ENCODE measurements at places on chromosomes 1 and 21.

DNA sequence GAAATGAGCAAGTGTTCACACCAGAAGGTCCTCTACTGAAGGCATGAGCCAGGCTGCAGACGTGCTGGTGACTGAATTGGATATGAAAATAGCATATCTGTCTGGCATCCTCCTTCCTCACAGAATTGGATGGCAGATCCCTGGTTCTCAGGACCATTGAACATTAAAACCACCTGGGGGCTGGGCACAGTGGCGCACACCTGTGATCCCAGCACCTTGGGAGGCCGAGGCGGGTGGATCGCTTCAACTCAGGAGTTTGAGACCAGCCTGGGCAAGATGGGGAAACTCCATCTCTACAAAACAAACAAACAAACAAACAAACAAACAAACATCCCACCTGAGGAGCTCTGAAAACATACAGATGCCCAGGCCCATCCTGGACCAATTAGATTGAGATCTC is 23.4 kb downstream of the TEX35 start:
- DNase-seq: no peak

DNA sequence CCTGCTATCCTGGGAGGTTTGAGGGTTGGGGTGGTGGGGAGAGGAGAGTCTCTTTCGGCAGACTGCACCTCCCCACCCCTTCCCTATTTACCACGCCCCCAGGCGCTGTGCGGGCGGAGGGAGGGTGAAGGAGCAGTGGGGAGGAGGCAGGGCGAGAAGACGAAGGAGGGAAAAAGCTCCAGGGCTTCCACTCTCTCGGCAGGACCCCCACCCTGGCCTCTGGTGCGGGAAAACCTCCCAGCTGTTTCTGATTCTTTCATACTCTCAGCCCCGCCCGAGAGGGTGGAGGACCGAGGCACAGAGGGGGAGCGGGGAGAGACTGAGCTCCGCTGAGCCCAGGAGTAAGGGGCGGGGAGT is 866 bp upstream of the WNT2B start:
- no peak for DNase-seq

DNA sequence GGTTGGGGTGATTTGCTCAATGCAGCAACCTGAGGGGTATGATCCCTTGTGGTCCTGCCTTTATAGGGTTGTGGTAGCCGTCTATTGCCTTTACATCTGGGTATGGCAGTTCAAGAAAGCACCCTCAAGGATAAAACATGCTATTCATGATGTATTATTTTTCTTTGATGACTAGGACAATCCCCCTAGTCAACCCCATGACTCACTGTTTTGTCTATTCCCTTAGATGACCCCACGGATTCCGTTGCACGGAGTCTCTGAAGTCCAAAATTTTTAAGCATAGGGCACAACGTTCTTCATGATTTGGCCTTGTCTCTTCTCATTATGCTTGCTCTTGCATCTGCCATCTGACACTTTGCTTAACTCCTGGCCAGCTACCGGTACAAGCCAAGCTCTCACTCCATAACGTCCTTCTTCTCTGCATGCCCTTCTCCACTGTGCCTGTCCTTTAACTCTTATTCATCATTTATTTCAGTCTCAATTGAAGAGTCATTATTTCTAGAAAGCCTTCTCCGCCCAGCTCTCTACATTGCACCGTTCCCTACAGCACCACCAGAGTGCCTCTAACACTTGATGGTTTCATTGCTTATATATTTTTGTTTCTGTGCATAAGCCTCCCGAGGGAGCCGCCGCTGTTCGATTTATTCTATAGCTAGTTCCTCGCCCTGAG is 838 bp upstream of the DISP1 start:
- no peak for DNase-seq

- no peak for DNase-seq
Observed at GRCh38 chr1:48676822-48677221, 99.9 kb downstream of the BEND5 start.

DNA sequence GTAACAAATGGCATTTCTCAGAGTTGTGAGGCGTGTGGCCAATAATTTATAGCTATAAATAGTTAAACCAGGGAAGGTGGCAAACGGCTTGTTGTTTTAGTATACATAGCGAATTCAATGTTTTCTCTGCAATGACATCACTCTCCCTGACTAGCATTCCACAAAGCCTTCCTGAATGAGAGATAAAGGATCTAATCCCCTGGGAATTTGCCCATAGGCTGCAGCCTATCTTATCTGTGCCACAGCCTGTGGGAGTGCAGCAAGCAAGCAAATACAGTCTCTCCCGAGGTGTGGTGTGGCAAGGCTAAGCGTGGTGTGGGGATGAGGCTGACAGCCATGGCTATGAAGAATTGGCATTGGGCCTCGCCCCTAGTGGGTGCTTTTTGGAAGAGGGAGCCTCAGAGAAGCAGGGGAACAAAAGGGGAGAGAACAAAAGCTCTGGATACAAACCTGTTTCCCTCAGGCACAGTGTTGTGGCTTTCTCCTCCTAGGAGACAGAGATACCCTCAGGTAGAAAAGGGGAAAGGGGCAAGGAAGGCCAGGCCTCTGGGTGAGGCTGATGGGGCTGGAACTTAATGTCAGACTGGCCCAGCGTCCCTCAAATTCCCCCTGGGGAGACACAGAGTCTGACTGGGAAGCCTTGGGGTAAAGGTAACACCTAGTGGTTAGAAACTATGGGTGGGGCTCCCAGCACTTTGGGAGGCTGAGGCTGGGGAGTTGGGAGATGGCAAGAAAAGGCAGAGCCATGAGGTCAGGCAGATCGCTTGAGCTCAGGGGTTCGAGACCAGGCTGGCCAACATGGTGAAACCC is 8.9 kb downstream of the TAGLN2 start:
- DNase-seq: no peak

GRCh38 chr1:14513111-14513510 is 85.4 kb upstream of the KAZN start:
- DNase-seq: no peak

DNA sequence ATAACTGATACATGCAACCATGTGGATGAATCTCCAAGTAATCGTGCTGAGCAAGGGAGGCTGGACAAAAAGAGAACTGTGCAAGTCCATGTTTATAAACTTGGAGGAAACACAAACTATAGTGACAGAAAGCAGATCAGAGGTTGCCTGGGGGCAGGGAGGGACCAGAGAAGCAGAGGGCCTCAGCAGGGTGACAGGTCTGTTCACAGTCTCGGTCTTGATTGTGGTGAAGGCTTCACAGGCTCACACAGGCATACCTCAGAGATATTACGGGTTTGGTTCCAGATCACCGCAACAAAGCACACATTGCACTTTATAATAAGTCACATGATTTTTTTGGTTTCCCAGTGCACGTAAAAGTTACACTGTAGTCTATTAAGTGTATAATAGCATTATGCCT is 28.5 kb downstream of the ACOT7 start:
- DNase-seq: no peak

- DNase-seq: no peak
Observed at GRCh38 chr1:116986421-116987255, 14.9 kb upstream of the CD101 start.

DNA sequence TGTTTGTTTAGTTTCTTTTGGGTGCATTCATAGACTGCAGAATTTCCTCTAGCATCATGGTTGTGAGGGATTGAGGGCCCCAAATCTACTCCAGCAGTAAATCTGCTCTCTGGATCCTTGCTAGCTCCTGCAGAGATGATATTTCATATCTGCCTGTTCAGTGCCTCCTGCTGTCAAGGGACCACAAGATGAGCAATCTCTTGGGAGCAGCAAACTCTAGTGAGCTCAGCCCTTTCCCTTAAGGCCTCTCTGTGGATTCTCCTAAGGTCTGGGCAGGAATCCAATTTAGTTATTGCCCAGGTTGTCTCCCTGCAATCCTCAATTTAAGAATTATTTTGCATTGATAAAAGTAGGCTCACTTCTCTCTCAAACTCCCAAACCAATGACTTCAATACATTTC is 76.9 kb downstream of the RGS18 start:
- no peak for DNase-seq

GRCh38 chr21:32914424-32915039 is 111.2 kb upstream of the OLIG2 start:
- no peak for DNase-seq

GRCh38 chr21:45872471-45872870 is 109.1 kb upstream of the COL6A1 start:
- no peak for DNase-seq

DNA sequence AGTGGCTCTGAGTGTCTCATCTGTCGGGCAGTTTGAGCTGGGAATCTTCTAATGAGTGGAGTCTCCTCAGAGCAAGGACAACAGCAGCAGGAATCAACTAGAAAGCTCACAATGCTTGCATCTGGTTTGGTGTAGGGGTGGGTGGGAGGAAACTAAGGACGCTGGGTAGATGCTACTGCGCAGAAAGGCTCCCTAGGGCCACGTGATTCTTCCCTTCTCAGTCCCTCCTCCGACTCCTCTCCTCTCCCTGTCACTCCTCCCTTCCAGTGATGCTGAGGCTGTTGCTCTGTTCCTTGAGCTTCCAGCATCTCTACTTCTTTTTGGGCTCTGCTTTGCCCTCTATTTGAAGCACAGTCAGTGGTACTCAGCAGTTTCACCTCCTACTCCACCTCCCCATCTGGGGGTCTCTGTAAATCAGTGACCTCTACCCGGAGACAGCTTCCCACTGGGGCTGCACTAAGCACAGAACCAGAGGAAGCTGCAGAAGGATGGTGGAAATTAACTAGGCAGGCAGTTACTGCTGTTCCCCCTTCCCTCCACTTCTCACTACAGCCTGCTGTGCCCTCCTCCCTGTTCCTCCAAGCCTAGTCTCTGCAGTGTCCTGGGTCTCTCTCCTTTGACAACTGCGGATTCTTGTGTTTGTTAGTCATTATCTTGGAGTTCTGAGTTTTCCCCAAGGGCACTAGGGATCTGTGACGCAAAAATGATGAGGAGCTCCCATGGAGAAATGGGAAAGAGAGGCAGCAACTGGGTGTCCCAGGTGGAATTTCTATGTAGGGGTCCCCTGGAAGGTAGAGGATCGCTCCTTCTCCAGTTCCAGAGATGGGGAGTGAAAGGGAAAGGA is 5.8 kb downstream of the LINGO4 start:
- DNase-seq: no peak

DNA sequence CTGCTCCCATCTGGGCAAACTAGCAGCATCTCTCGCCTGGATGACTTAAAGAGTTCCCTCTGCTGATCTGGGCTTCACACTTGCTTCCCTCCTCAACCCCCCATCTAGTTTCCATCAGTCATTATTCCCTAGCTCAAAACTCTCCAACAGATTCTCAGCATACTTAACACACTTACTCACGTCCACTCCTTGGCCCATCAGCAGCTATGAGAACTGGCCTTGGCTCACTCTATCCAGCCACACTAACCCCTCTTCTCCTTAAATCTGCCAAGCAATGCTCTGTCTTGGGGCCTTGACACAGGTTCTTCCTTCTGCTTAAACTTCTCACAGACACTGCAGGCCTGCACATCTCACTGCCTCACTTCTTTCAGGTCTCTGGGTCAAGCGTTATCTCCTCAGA is 41.6 kb downstream of the GNG12 start:
- DNase-seq: no peak

GRCh38 chr1:223136086-223136485 is 7.0 kb downstream of the TLR5 start:
- no peak for DNase-seq

GRCh38 chr1:24294228-24294672 is 24.9 kb upstream of the GRHL3 start:
- no peak for DNase-seq

DNA sequence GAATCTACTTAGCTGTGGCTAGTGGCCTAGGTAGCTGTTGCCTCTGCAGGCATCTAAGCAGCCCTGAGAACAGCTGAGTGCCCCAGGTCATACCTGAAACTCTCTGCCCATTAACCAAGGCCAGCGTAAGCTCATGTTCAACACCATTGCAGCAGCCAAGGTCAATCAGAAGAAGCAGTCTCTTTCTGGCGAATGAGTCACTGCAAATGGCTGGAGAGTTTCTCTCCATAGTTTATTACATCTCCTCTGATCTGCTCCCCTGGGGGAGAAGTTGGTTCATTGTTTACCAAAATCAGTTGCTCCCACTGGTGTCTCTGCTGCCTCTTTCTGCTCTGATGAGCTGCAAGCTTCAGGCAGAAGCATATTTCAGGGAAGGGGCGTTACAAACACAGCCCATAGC is 6.9 kb upstream of the BCL9 start:
- DNase-seq: no peak

DNA sequence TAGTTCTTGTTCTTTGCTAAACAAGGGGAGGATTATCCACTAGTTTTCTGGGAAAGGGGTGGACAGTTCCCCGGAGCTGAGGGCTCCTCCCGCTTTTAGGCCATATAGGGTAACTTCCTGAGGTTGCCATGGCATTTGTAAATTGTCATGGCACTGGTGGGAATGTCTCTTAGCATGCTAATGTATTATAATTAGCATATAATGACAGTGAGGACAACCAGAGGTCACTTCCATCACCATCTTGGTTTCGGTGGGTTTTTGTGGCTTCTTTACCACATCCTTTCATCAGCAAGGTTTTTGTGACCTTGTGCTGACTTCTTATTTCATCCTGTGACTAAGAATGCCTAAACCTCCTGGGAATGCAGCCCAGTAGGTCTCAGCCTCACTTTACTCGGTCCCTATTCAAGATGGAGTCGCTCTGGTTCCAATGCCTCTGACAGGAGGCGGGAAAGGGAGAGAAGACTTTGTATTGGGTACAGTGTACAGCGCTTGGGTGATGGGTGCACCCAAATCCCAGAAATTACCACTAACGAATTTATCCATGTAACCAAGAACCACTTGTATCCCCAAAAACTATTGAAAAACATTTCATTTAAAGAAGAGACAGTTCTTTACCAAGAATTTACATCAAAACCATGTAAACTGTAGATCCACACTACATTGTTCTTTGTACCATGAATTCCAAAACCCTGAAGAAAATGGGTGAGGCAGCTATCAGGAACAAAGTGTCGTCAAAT is 8.7 kb upstream of the SLC2A5 start:
- DNase-seq: no peak

- no peak for DNase-seq
Observed at GRCh38 chr1:244114892-244115291, 63.8 kb downstream of the ZBTB18 start.

- DNase-seq: no peak
Observed at GRCh38 chr1:46772571-46772970, 26.3 kb upstream of the CYP4B1 start.

DNA sequence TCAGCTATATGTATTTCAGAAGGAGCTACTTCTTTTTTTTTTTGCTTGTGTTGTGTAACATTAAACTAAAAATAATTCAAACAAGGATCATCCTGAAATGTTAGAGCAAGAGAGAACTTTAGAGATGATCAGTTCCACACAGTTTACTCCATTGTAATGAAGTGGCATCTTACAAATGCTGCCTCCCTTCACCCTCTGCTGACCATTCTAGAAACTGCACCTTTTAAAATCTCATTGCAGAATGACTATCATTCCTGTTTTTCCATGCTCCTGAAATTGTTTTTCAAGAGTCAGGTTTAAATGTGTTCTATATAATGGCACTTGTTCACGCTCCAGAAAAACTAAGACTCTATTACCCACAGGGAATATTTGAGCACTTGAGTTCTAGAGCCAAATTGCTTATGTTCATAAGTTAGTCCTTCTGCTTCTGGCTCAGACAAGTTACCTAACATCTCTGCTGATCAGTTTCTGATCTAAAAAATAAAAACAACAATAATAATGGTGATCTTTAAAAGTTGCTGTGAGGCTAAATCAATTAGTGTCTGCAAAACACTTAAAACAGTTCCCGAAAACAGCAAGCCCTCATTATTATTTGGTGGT is 21.5 kb upstream of the SLC44A5 start:
- DNase-seq: no peak

- DNase-seq: no peak
Observed at GRCh38 chr1:204376465-204376864, 16.7 kb upstream of the PLEKHA6 start.

GRCh38 chr21:42864815-42865775 is 14.2 kb downstream of the WDR4 start:
- DNase-seq: no peak

Data from stimulated activated CD8-positive, alpha-beta memory T cell treated with anti-CD3 and anti-CD28 coated beads, Interleukin-15, amount 100 ng/mL, for 1 hour (primary cell).